Lower leg skin (tissue), 4 donors: ENCODE measurements at places on chromosomes 2 and 18. TPM values are rescaled to one million over a fixed set of nuclear protein-coding genes. Genes with fewer than 3 reads are reported as not detected.

DNA sequence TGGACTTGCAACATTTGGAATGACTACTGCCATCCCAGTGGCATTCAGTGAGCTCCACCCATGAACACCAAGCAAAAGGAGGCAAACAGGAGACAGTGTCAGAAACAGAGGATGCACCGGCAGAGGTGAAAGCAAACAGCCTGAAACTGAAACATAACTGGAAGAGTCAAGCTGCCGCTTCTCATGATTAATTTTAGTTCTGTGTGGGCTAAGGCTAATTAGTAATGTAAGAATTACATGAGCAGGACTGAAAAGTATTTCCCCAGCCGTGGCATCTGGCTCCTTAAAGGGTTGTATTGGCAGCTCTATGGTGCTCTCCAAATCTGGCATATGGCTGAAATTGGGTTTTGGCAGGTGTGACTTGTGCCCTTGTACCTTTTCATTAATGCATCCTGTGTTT lies 1108.1 kb downstream of the TSN start:
- DNase-seq = no peak

Gene ALK
- not detected for total RNA-seq

DNA sequence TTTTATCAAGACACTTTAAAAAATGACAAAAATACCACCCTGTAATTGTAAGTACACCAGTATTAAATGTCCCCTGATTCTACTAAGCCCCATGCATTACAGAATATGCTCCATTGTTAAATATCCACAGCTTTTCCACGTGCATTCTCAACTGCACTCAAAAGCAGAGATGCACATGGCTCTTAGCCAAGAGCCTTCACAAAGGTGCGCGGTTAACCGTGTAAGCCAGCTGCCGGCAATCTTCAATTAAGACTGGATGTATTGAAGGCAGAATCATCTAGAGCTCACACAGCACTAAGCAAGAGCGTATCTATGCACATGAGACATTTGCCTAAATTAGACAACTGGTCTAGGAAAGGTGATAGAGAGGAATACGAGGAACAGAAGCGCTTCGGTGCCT lies 278.3 kb downstream of the NAPG start:
- no peak for DNase-seq

- DNase-seq = no peak
These were observed 52.0 kb downstream of the CXCR4 start for GRCh38 chr2:136065907-136066306.

DNA sequence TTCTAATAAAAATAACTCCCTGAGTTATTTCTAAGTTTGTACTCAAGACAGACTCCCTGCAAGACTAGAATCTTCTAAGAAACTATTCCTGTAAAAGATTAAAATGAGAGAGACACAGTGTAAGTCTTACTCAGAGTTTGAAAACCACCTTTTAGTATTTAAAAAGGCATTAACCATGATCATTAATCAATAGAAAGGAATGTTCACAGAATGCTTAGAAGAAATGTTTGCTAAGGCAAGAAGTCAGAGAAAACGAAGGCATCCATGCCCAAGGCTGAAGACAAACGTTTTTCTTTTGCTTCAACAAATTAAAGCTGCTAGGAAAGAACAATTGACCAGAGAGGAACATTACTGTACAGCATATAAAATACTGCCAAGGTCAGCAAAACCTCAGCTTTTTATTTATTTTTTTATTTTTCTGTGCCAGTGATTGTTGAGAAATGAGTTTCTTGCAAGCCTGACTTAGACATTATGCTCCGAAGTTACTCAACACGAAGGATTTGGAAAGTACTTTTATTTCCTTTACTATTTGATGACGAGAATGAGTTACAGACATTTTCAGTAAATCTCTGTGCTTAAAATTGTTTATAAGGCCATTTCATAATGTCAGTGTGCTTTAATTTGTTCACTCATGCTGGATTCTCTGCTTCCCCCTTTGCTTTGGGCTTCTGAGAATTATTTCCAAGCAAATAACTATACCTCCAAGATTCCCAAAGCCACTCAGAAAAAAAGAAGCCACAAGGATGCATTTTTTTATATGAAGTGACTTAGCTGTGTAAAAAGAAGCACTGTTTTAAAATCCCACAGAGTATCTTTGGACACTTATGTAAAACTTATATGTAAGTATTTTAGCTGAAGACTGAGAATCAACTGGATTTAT lies 20.5 kb downstream of the RND3 start:
- no peak for DNase-seq

Gene HOXD11
- not detected for total RNA-seq

GRCh38 chr2:11377928-11378545 lies 33.6 kb upstream of the ROCK2 start:
- DNase-seq = no peak

Gene COBLL1
- 68.3 TPM for total RNA-seq

DNA sequence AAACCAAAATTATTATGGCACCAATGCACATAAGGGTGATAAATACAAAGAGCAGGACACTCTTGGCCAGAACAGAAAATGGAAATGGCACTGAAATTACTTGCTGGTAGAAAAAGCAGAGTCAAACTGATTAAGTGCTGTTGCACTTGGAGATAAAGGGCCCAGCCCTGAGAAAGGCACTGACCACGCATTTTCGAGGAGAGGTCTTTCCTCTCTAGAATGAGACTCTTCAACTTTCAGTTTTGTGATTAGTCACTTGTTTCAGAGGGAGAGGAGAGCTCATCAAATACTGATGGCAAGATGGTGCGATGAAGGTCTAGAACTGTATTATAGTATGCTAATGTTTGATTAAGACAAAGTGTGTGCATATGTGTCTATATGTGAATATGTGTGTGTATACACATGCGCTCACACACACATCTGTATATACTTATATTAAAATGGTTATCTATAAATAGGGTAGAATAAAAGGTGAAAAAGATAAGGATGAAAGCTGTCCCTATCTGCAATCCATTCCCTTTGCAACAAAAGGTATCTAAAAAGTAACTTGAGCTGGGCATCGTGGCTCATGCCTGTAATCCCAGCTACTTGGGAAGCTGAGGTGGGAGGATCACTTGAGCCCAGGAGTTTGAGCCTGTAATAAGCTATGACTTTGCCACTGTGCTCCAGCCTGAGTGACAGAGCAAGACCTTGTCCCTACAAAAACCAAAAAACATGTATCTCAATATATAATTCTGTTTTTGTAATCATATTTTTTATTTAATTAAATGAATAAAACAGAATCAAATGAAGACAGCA lies 48.8 kb upstream of the ZDBF2 start:
- no peak for DNase-seq

Gene AKAIN1
- total RNA-seq = not detected

Gene RNF149
- total RNA-seq = 120 TPM

DNA sequence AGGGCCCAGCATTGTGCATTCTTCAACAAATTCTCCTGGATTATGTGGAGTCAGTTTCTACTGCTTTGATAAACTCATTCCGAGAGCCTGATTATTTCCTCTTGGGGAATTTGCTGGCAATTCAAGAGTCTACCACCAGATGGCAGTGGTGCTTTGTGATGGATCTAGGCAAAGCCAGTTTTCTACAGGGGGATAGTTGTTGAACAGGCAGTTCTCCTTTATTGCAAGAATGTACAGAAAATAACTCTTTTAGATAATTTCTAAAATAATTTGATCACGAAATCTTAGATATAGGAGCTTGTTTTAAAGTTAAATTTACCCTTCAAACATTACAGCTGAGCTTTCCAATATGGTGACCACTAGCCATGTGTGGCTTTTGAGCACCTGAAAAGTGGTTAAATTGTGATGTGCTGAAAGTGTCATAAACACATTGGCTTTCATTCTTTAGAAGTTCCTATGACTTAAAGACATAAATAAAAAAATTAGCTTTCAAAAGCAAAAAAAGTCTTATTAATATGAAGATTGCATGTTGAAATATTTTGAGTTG lies 66.7 kb upstream of the HAAO start:
- peak; percentile 85 for DNase-seq

- DNase-seq = no peak
These were observed 460.7 kb upstream of the FANCL start for GRCh38 chr2:58701688-58702301.

DNA sequence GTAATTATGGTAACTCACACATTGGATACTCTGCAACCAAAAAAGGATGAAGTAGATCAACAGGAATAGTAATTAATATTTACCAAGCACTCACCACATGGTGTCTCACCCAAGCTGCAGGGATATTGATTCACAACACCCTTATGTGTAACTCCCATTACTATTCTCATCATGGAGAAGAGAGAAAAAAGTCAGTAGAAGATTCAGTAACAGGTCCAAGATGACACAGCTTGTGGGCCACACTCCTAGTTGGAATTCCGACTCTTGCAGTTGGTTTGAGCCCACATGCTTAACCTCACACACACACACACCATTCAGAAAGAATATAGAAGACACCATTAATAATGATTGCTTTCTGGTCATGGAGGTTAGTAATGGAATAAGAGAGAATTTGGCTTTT lies 1.7 kb upstream of the MLPH start:
- DNase-seq = no peak

GRCh38 chr2:20381457-20381856 lies 30.8 kb upstream of the PUM2 start:
- no peak for DNase-seq

- DNase-seq = no peak
These were observed 62.5 kb downstream of the DAW1 start for GRCh38 chr2:227933884-227934283.

GRCh38 chr2:17441055-17441771 lies 77.0 kb downstream of the RAD51AP2 start:
- DNase-seq = no peak

DNA sequence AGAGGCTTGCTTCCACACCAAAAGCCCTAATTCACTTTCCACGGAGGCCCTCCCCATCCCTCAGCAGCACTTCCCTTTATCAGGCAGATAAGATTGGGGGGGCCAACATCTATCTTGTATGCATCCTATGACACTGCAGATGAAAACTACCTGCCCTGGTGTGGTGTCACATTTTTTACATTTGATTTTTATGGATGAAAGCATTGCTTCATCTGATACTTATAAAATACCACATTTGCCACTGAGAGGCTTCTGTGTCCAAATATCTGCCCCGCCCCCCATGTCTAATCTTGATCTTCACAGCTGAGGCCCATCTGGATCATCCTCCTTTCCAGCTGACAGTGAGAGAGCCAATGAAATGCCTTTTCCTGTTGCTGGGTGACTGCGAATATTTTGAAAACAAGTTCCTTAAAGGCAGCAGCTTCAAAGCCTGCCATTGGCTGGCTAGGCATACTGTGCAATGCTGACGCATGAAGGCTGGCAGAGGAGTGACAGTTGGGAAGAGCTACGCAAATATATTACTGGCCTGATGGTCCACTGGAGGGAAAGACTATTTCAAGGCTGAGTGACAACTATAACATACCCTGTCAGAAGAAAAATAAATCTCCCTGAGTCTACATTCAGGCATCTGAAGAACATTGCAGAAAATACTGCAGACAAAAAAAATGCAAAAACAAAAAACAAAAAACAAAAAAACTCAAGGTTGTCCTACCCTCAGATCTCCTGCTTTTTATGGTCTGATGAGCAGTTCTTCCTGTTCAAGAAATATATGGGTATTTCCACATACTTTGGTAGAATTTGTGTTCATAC lies 318.7 kb downstream of the PDE11A start:
- peak; percentile 89 for DNase-seq

GRCh38 chr2:24930768-24931167 lies 10.7 kb upstream of the ADCY3 start:
- DNase-seq = peak; percentile 83

Gene SULT1C2
- total RNA-seq = not detected

Gene GCA
- 32.6 TPM for total RNA-seq

DNA sequence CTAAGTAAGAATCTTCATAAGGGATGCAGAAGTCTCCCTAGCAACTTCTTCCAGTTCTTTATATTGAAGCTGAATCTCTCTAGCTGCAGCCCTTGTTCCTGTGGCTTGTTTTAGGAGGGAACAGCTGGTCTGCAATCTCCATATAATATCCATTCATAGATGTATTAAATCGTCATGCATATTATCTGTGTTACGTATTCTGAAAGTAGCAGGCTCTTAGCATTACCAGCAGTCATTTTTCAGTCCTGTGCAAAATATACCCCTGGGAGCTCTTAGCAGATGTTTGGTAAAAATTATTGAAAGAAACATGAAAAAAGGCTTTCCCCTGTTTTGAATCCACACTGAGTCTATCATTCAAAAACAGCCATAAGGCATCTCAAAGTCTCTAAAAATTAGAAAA lies 385.3 kb downstream of the IRS1 start:
- no peak for DNase-seq

DNA sequence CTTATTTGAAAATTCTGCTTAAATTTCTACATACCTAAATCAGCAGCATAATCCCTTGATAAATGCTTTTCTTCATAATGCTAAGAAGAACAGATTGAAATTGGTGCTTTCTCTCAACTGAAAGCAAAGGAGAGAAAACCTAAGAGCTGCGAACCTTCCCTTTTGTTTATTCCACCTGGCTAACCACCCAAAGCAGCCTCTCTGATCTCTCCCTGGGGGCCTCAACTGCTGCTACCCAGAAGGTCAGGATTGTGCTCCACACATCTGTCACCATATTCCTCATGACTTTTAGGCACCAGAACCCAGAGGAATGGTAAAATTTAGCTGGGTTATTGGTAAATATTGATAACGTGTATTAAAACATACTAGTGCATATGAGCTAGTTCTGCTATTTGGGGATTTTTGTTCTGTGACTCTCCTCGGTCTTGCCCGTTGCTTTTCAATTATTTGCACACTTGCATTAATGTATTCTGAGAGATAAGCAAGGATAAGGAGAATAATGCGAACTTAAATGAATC lies 334.1 kb downstream of the RIT2 start:
- no peak for DNase-seq

Gene KIAA2012
- not detected for total RNA-seq

- no peak for DNase-seq
These were observed 64.3 kb upstream of the RBBP8 start for GRCh38 chr18:22868831-22869230.

Gene CABYR
- 0.93 TPM for total RNA-seq

Gene UGT1A10
- not detected for total RNA-seq

DNA sequence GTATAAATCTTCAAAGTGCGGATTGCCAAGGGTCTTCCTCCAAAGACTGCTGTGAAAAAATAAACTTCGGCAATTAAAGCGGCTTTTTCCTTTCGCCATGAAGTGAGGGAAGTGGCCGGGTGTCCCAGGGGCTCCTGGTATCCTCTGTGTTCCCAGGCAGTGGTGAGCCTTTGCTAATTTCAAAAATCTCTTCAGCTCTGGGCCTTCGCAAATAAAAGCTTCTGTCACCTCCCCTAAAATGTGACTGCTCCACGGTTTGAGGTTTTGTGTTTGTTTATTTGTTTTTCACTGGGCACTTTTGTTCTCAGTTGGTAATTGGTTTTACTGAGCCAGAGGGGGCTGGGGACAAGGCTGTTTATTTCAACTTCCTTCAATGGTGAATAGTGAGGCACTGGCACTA lies 270.1 kb upstream of the POU3F3 start:
- DNase-seq = no peak

- no peak for DNase-seq
These were observed 11.6 kb downstream of the TRPM8 start for GRCh38 chr2:233928594-233929351.
